ENCODE measurements at places on chromosomes 6 and 20. TPM values are rescaled to one million over a fixed set of nuclear protein-coding genes. Genes with fewer than 3 reads are reported as not detected.

HLA-DOA gene
- not detected for total RNA-seq

DNA sequence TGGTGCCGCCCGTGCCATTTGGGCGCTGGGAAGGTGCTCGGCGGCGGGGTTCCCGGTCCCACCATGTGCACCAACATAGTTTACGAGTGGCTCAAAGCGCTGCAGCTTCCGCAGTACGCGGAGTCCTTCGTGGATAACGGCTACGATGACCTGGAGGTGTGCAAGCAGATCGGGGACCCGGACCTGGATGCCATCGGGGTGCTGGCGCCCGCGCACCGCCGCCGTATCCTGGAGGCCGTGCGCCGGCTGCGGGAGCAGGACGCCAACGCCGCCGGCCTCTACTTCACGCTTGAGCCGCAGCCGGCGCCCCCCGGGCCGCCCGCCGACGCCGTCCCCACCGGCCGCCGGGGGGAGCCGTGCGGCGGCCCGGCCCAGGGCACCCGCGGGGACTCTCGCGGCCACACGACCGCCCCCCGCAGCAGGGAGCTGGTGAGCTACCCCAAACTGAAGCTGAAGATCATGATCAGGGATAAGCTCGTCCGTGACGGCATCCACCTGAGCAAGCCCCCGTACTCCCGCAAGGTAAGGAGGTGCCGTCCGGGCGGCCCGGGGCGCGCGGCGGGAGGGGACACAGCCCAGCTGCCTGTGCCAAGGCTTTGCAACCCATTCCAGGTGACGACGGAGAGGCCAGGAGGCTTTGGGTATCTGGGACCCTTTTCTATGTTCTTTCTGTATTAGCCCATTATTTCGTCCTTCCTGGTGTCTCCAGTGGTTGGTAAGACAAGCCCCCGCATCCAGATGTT lies 547 bp downstream of the SAMD5 start:
- DNase-seq, result no peak

SNX3 gene
- total RNA-seq, result 266 TPM

- DNase-seq, result no peak
These were observed 13.6 kb downstream of the DEFB114 start for GRCh38 chr6:49950415-49950751.

- DNase-seq, result no peak
These were observed 48.9 kb downstream of the RNASET2 start for GRCh38 chr6:166907373-166907841.

DNA sequence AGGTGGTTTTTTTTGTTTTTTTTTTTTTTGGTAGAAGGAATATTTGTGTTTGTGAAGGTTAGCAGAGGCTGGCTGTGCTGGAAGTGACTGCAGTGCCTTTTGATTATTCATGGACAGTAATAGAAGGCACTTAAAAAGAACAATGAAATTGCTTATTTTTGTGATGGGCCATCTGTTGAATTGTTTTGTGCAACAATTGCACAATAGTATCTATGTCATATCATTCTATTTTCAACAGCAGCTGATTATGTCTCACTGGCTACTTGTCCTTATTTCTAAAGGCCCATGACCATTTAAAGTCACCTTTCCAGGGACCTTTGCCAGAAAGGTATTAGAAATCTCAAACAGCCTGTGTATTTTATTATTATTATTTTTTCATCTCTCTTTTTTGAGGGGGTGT lies 70.6 kb downstream of the AFG1L start:
- DNase-seq, result peak; percentile 2

All from fibroblast of the aortic adventitia (primary cell).